ENCODE measurements at places on chromosomes 3 and 15. TPM values are rescaled to one million over a fixed set of nuclear protein-coding genes. Genes with fewer than 3 reads are reported as not detected.

GRCh38 chr15:57335293-57335715 is 41.0 kb upstream of the CGNL1 start:
- peaks cover 12% of the 10 kb centered on the region for H3K27me3 ChIP-seq
- H3K27ac ChIP-seq = no peak overlapping the region
- no peak for DNase-seq
- peaks cover 3% of the 10 kb centered on the region for H3K4me1 ChIP-seq
- no peak overlapping the region for H3K4me3 ChIP-seq
- H3K36me3 ChIP-seq = no peaks in the 10 kb centered on the region

- no peak overlapping the region for H3K4me3 ChIP-seq
- peaks cover 5% of the 10 kb centered on the region for H3K27me3 ChIP-seq
- no peak overlapping the region for H3K27ac ChIP-seq
- no peaks in the 10 kb centered on the region for H3K4me1 ChIP-seq
- no peak for DNase-seq
These were observed 218.7 kb upstream of the MDFIC2 start for GRCh38 chr3:70531063-70531657.

DNA sequence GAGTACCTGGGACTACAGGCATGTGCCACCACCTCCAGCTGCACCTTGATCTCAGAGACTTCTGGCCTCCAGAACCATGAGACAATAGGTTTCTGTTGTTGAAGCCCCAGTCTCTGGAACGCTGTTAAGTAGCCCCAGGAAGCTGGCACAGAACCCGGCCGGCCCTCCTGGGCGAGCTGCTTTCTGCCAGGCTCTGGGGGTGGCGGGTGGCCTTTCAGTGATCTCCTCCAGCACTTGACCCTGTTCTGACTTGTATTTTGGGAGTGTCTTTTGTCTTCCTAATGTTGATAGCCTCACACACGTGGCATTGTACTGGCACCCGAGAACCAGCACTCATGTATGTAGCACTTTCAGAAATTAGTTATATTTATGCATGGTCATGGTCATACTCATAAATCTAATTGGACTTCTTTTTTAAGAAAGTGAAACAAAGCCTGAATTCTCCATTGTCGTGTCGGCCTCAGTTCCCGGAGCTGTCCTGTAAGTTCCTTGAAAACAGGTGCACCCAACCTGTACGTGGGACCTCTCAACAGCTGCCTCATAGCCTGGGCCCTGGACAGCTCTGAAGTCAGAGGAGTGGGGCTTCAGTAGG is 74.0 kb downstream of the TFRC start:
- H3K4me3 ChIP-seq = no peak overlapping the region
- DNase-seq = no peak
- no peaks in the 10 kb centered on the region for H3K36me3 ChIP-seq
- H3K27ac ChIP-seq = no peak overlapping the region
- H3K4me1 ChIP-seq = no peaks in the 10 kb centered on the region
- H3K27me3 ChIP-seq = peaks cover 19% of the 10 kb centered on the region

The RBMS3 gene
- total RNA-seq = 3.4 TPM

The SEMA6D gene
- total RNA-seq = not detected

DNA sequence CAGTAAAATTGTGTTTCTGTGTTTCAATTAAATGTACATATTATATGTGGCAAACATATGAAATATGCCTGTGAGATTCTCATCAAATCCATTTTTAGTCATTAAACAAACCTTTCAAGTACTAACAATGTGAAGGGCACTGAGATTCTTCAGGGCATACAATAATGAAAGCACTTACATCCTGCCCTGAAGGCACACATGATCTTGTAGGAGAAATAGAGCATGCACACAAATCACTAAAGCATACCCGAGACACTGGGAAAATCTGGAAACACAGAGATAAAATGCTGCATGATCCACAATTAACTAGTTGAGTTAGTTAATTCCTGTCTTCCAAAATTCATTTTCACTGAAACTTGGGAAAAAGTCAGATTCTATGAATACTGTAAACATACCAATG is 810.5 kb upstream of the NECTIN3 start:
- DNase-seq = no peak
- no peaks in the 10 kb centered on the region for H3K36me3 ChIP-seq
- no peaks in the 10 kb centered on the region for H3K4me1 ChIP-seq
- no peak overlapping the region for H3K4me3 ChIP-seq
- no peaks in the 10 kb centered on the region for H3K27me3 ChIP-seq

Measured in activated T-helper 1 cell treated with anti-CD3 and anti-CD28 coated beads, Interleukin-12 subunit alpha, Interleukin-12 subunit beta, Interleukin-2, Interleukin-4 antibody, amounts not matched to agents 30 ng/mL and 10 ng/mL and 1 ng/mL, durations not matched to agents 14 hours and 24 hours and 36 hours (primary cell).